Inflammatory macrophage treated with lipopolysaccharide for 1 hour (primary cell): ENCODE measurements at places on chromosomes 3 and 15.

DNA sequence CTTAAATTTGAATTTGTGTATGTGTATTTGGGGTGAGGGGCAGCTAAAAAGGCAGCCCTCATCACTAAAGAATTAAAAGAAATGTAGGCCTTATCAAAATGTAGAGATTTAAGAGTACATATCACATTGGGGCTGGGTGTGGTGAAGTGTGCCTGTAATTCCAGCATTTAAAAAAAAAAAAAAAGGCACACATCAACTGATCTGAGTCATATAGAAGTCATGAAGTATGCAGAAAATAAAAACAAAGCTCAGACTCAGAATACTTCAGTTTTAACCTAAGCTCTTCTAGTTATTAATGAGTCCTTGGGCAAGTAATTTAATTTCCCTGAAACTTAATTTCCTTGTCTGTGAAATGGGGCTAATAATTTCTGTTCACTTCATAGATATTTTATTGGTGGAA lies 31.6 kb downstream of the SLC24A1 start:
- no peak for DNase-seq

- no peak for DNase-seq
Measured at GRCh38 chr3:6165951-6166350, 695.0 kb upstream of the GRM7 start.

DNA sequence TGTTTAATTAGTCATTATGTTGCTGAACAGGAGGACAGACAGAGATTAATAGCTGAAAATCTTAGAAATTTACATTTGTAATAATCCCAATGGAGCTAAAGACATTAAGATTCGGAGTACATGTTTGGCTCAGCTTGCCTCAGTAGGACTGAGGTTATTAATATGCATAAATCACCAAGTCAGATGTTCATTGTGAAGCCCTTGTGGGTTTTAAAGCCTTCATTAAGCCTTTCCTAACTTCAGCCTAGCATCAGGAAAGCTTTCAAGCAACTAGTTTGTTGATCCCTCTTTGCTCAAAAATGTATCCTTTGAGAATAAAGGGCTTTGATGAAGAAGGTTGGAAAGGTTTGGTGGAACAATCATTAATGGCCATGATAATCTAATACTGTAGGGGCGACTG lies 178.2 kb upstream of the CGNL1 start:
- DNase-seq = no peak

GRCh38 chr3:140816372-140817195 lies 125.1 kb upstream of the SLC25A36 start:
- peak; percentile 32 for DNase-seq

DNA sequence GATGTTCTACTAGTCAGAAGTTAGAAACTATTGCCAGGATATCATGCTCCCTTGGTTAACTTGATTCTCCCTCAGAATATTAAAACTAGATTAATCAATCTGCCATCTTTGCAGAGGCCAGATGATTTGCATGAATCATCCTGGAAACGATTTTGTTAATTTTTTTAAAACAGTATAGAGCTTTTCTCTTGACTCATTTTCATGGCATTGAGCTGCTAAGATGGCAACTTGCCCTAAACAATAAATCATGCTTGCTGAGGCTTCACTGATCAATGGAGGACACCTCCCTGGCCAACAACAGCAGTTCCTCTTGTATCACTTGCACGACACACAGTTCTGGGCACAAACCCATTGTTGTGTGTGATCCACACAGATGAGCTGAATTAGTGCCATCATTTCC lies 109.1 kb downstream of the COL6A6 start:
- DNase-seq = no peak

DNA sequence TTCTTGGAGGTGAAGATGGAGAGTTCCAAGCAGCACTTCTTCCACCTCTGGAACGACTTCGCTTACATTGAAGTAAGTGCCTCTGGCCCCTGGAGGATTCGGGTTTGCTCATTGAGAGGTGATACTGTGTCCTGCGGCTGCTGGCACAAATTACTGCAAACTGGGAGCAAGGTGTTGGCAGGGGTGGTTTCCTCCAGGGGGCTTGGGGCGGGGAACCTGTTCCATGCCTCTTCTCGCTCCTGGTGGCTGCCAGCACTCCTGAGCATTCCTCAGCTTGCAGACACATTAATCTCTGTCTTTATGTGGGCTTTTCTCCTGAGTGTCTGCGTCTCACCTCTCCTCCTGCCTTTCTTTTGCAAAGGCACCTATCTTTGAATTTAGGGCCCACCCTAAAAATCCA lies 47.4 kb downstream of the MESD start:
- DNase-seq = no peak

GRCh38 chr15:57328897-57329296 lies 47.4 kb upstream of the CGNL1 start:
- DNase-seq = no peak

DNA sequence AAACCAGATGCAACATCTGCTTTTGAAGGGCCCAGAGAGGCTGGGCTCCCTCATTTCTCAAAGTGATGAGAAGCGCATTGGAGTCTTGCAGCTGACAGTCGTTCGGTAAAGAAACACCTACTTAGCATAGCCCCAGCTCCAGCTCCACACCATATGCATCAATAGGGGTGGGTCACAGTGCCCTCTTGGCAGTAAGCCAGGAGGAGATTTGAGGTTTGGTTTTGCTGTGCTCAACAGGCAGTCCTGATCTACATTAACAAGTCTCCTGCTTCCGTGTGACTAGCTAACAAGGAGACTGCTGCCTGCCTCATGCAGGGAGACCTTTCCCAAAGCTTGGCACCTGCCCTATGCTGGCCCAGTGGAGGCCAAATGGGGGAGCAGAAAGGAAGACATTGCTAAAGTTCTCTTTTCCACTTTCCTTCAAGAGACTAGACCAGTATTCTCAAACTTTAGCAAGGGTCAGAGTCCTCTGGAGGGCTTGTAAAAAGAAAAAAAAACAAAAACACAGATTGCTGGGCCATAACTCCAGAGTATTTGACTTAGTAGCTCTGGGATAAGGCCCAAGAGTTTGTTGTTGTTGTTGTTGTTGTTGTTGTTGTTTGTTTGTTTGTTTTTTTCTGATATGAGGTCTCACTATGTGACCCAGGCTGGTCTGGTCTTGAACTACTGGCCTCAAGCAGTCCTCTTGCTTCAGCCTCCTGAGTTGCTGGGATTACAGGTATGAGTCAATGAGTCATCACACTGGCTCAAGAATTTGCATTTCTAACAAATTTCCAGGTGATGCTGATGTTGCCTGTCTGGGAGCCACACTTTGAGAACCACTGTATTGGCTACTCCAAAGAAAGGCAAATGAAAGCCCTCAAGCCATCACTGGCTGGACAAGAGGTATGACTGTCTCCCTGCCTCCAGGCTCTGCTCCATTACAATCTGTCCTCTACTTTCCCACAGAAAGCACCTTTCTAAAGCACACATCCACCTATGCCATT lies 294.9 kb downstream of the RORA start:
- DNase-seq = no peak

DNA sequence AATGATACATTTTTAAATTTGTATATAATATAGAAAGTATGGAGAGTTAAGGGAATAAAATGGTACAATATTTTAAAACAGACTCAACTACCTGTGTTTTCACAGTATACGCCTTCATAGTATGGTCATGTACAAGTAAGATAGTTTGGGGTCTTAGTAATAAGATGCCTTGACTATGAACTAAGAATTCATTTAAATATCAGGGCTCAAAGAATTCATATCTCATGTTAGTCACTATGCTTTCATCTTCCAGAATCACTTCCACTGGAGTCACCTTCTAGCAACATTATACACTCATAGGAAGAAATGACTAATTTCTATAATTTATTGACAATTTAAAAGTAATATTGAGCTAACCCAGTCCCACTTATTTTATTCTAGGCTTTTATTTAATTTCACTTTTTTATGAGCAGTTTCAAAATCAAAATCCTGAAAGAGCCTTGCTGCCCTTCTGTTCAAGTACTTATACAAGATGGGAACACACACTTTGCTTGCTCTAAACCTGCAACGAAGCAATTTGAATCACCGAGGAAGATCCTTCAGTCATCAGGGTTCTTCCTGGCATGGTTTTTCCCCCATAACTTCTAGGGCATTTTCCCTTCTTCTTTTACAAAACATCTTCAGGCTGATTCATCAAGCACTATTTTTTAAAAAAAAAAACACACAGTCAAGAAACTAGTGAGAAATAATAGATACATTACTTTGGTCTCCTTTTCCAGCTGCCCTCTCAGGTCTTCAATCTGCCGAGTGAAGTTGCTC lies 94.1 kb downstream of the MYH15 start:
- DNase-seq = no peak

DNA sequence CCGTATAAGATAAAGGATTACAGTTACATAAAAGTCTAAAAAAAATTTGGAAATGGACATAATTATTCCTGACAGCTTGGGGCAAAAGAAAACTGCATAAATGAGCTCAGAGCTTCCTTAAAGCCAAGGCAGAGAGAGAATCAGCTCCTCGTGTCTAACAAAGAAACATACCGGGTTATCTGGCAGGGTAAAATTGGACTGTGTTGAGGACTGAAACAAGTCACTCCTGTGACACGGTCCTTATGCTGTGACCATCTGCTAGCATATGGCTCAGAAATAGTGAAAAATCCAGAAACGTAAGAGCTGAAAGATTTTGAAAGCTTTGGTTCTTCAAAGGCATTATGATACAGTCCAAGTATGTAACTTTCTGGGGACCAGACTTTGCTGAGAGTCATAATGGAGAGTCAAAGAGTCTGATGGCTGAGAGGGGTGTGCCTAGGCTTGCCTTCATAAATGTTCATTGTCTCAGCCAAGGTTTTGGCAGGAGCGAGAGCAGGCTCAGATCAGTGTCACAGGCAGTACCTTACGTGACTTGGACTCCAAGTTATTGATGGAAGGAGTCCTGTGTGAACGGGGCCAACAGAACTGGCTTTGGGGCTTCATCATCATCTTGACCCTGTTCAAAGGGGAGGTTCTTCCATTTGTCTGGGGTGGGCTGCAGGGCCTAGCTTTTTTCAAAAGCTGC lies 12.5 kb downstream of the MAP6D1 start:
- DNase-seq = no peak

- peak; percentile 81 for DNase-seq
Measured at GRCh38 chr3:34260271-34261000, 462.0 kb downstream of the PDCD6IP start.

DNA sequence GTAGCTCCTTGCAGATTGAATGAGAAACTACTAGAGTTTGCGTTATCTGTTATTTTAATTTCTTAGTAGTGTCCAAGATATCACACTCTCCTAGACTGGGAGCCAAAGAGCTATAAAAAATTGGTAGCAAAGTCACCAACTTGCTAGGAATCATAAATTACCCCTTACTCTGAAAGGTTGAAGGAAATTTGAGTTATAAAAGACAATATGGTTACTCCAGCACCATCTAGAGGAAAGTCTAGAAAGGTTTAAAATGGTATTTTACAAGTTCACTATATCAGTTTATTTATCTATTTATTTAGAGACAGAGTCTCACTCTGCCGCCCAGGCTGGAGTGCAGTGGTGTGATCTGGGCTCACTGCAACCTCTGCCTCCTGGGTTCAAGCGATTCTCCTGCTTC lies 121.6 kb downstream of the RBPMS2 start:
- no peak for DNase-seq

GRCh38 chr3:15629860-15630597 lies 28.5 kb downstream of the BTD start:
- peak; percentile 89 for DNase-seq

DNA sequence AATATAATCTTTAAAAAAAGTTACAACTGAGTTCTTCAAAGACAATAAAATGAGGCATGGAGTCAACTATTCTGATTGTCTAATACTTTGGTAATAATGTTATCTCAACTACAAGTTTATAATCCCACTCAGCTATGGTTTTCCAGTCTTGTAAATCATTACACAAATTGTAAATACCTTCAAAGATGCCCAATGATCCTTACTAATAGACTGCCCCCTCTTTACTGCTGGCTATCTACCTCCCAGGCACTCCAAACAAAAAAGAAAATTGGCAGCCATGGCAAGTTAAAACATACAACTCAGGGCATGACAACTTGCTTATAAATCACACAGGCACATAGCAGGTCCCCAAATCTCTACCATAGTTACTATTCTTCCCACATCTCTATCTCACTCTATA lies 58.5 kb downstream of the ZNF280D start:
- DNase-seq = no peak

GRCh38 chr3:44234648-44235268 lies 6.9 kb upstream of the TOPAZ1 start:
- no peak for DNase-seq

- no peak for DNase-seq
Measured at GRCh38 chr3:111107662-111108035, 36.0 kb downstream of the NECTIN3 start.

DNA sequence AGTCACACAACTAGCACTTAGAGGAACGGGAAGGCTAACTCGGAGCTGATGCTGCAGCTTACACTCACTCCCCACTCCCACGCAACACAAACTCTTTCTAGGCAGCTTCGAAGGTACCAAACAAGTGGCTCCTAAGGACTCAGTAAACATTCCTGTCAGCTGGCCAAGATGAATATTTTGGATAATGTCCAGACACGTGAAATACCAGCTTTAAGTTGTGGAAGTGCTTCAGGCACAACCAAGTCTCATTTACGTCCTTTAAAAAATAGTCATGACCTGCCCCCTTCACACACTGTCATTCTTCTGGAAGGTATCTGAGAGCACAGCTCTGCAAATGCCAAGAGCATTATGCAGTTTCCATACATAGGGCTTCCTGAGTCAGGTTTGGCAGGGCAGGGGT lies 1005.9 kb upstream of the CFAP20DC start:
- DNase-seq = no peak

DNA sequence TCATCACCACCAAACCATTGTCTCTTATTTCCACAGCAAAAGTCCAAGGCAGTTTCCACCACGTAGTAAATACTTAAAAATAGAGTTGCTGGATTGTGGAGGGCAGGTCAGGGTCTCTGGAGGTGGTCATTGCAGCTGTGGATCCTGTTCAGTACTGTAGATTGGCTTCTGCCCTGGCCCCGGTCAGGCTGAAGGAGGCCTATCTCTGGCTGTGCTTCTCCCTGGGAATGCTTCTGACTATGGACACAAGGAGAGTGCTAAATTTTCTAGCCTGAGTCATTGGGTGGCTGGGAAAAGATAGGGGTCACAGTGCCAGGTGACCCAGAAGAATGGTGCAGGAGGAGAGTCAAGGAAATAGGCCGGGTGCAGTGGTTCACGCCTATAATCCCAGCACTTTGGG lies 26.3 kb upstream of the GMPPB start:
- DNase-seq = no peak

DNA sequence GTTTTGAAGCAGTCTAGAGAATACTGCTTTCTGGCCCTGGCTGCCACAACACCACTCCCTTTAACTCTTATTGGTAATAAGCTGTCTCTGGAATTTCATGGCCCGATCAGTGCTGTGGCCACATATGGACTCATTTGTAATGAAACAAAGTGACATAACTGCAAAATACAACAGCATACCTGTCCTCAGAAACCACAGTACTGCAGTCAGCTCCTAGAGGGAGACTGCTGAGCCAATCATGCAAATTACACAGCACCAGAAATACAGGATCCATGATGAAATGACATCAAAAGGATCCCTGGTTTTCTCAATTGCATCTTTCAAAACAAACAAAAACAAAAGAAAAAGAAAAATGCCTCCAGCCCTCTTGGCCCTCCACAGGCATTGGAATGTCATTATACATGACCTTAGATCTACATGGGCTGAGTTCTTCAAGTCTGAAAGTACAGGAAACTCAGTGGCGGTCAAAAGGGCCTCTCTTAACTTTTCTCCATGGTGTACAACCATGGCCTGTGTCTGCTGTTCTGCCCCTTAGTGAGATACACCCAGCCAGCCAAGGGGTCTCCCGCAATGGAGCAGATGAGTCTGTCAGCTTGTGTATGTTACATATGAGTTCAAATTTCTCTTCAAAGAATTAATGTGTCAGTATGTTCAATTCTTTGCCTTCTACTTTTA lies 24.9 kb upstream of the KBTBD12 start:
- no peak for DNase-seq

GRCh38 chr15:76195506-76196268 lies 115.6 kb downstream of the ETFA start:
- no peak for DNase-seq
